ENCODE measurements at places on chromosomes 5 and 9. TPM values are rescaled to one million over a fixed set of nuclear protein-coding genes. Genes with fewer than 3 reads are reported as not detected.

Gene FANCG
- total RNA-seq: 24.9 TPM

Gene MARVELD2
- 26.1 TPM for total RNA-seq

Gene SDHA
- 93.1 TPM for total RNA-seq

Gene C9orf78
- 33.7 TPM for total RNA-seq

Gene OBP2B
- not detected for total RNA-seq

Gene POLR3G
- 26.1 TPM for total RNA-seq

Gene IL13
- total RNA-seq: not detected

Gene C5orf46
- total RNA-seq: not detected

Gene TPPP
- total RNA-seq: 1.7 TPM

Gene SLCO6A1
- 0.14 TPM for total RNA-seq

Gene RASGRF2
- 1.3 TPM for total RNA-seq

Gene WNK2
- total RNA-seq: 0.23 TPM

Gene PCDHA12
- total RNA-seq: not detected

Gene FLT4
- not detected for total RNA-seq

Gene ECSCR
- not detected for total RNA-seq
